ENCODE measurements at places on chromosomes 12 and 14. TPM values are rescaled to one million over a fixed set of nuclear protein-coding genes. Genes with fewer than 3 reads are reported as not detected.

FAM181A gene
- total RNA-seq, result not detected

- no peak for DNase-seq
These were observed 11.9 kb downstream of the PRDM4 start for GRCh38 chr12:107749083-107749482.

RAB35 gene
- 28.1 TPM for total RNA-seq

DNA sequence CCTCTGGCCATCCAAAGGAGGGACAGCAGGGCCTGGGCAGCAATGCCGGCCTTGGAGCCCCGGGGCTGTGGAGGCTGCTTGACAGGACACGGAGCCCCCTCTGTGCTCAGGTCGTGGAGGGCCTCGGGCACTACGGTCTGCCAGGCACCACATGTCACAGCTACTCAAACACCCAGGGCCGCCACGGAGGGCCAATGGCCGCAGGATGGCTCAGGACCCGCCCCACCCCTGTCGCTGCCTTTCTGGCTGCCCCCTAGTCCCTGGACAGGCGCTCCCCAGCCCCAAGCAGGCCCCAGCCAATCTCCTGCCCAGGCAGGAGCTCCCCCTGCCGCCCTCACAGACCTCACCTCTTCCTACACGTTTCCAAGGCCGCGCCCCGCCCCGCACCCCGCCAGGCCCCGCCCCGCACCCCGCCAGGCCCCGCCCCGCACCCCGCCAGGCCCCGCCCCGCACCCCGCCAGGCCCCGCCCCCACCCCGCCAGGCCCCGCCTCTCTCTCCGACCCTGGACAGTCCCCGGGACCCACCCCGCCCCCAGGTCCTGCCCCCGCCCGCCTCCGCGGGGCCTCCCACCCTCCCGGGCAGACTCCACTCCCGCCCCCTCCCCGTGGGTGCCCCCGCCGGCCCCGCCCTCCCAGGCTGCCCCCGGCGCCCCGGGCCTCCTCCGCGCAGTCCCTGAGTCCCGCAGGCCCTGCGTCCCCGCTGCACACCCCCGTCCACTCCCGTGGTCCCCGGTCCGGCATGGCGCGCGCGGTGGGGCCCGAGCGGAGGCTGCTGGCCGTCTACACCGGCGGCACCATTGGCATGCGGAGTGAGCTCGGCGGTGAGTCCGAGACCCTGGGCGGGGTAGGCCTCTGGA is at the start of gene ASPG:
Gene ASPG (plus strand): TSS at position 669 of the 857 bp plus-strand sequence. CDS start 71 bp downstream, at position 740.
- no peak for DNase-seq

TTC6 gene
- total RNA-seq, result 2.8 TPM

DNA sequence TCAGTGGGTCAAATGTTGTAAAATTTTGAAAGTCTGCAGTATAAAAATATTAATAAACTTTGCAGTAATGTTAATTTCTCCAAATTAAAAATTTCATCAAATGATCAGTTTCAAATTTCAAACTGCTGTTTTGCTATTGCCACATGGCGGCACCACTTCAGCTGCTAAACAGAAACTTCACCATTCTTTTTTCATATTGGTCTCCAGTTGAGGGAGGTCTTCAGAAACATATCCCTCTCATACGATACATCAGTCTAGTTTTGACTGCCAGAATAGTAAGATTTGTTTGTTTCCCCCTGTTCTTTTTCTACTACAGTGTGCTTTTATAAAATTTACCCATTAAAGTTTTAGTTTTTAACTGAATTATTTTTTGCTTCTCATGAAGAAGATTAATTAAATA is 4.2 kb upstream of the TRHDE start:
- no peak for DNase-seq

SLCO1B1 gene
- 0.09 TPM for total RNA-seq

DBX2 gene
- not detected for total RNA-seq

SETD1B gene
- 26.8 TPM for total RNA-seq

All from mesothelial cell of epicardium (in vitro differentiated cells).